ENCODE measurements at places on chromosomes 11 and 22.

GRCh38 chr22:48785792-48786678, 1041.6 kb downstream of the BRD1 start:
- no peak for DNase-seq

- no peak for DNase-seq
Measured at GRCh38 chr22:45537734-45538181, 35.1 kb downstream of the FBLN1 start.

DNA sequence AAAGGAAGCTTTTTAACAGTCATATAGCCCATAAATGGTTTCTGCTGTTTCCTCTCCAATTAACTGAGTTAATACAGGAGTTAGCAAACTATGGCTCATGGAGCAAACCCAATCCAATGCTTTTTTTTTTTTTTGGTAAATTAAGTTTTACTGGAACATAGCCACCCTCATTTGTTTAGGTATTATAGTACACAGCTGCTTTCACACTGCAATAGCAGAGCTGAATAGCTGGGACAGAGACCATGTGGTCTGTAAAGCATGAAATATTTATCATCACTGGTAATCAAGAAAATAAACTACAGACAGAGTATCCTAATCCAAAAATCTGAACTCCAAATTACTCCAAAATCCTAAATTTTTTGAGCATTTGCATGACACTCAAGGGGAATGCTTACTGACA, 53.7 kb downstream of the RDX start:
- no peak for DNase-seq

GRCh38 chr22:49331878-49332277, 495.8 kb downstream of the BRD1 start:
- DNase-seq: no peak

DNA sequence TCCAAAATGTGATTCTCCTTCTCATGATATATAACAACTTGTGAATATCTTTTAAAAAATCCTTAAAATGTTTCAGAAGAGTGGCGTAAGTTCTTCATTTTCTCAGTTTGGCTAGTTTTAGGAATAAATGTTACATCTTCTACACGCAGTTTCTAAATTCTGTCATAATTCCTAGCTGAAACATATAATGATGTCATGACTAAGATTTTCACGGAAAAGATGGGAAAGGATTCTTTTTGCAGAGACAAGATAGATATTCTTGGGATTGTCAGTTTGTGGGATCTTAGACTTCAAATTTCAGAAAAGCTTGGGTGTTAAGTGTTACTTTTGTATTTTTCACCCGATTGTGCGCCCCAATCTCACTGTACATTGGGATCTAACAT, 1.7 kb downstream of the EED start:
- no peak for DNase-seq

DNA sequence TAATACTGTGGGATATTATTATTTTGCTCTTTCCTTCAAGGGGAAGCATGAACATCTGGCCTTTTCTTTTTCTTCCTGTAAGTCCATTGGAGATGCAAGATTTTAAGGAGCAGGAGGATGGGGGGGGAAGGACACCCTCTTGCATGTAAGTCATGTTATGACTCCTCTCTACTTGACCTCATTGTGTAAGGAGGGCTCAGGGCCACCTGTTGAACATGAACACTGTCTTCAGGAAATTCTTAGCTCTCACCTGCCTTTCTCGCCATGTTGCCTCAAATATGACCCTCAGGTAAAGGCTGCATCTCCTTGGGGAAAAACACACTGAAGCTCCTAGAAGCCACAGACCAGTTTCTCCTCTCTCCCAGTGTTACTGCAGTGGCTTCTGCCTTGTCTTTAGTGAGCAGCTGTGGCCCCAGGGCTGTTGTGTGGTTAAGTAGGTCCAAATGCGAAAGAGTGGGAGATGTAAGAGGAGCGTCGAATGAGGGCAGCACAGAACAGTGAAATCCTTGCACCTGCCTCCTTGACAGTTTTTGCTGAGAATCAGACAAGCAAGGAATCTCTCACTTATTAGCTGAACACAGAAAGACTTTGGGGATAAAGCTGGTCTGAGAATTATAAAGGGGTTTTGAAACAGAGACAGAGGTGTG, 1.3 kb upstream of the RAG1 start:
- DNase-seq: no peak

- no peak for DNase-seq
Measured at GRCh38 chr11:123238297-123238696, 43.2 kb upstream of the CLMP start.

- peak; percentile 68 for DNase-seq
Measured at GRCh38 chr22:36156515-36157419, 3.8 kb downstream of the APOL3 start.

DNA sequence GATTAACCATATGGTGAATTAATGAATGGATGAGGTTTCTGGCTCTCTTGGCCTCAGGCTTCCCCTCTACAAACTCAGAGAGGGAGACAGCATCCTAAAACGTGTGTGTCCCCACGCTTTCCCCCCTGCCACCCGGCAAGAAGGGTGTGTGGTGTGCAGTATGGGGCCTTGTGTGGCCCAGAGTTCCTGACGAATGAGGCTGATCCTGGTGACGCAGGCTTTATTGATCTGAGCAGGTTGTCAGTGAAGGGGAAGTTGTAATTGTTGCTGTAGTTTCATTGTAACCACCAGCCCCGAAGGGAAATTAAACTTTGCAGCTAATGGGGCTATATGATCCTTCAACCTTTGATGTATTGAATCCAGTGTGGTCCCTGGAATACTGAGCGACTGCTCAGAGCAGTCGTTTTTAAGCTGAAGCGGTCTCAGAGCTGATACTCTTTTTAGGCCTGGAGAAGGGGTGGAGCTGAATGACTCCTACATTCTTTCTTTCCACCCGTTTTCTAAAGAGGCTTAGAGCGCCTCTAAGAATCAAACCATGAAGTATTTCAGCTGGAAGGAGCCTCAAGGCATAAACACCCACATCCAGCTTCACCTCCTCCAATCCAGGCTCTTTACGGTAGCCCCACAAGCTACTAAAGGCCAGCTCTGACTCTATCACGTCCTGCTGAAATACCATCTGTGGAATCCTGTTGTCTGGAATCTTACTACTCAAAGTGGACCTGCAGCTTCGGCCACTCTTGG, 284.7 kb downstream of the MIAT start:
- DNase-seq: no peak

GRCh38 chr22:46714550-46714949, 23.5 kb downstream of the CERK start:
- DNase-seq: no peak

DNA sequence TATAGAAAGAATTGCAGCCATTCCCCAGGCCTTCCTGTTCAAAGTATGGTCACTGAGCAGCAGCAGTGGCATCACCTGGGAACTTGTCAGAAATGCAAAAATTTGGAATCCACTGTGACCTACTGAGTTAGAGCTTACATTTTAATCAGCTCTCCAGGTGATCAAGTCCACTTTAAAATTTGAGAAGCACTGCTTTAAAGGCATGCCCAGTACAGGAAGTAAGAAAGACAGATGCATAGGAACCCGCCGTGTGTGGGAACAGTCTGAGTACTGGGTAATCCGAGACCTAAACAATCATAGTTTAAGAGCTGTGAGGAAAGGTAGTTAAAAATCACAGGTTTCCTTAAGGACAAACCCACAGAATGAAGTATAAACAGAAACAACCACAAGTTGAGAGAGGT, 462.4 kb downstream of the RAB38 start:
- no peak for DNase-seq

DNA sequence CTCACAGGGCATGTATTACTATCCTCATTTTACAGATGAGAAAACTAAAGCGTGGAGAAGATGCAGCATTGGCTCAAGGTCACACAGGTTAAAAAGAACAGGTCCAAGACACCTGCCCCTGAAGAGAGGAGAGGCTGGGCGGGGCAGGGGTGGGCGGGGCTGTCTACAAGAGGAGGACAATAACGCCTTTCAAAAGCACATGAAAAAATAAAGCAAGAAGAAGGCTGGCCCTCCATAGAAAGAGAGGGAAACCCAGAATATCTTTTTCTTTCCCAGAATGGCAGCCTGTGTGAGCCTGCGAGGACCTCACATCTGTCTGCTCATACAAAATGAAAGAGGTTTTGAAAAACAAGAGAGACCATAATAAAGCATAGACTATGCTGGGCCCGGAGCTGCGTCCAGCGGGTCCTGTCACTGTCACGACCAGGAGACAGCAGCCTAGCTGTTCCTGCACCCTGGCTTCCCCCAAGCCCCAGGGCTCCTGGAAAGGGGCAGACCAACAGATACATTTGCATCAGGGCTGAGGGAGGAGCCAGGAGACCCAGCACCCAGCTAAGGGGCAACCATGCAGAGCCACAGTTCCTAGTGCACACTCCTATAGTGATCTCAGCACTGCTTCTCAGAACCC, 61.6 kb downstream of the DSCAML1 start:
- no peak for DNase-seq

DNA sequence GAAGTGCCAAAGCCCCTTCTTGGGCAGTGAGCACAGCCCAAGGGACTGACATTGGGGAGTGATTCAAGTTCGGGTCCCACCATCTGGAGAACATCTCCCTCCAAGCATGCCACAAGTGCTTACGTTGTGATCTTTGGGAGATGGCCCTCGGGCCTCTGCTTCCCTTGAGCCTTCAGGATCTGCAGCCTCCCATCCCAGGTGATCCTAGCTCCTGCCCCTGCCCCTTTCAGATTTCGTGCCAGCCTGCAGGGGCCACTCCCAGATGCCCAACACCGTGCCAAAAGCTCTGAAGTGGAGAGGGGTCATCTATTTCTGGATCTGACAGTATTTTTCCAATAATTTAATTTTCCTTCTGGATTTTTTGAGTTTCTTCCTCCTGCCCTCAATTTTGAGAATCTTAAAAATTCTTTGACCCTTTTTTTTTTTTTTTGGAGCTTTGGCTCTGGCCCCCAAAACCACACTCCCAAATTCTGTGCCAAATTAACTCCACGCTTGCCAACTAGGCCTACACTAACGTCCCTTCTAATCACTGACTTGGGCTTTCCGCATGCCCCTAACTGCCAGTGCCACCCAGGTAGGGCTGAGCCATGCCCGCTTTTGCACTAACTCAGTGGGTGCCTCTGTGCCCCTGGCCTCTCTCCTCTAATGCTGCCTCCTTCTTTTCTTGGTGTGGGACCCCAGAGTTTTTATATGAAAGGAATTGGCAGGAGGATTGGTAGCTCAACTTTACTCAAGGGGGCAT, 25.3 kb downstream of the PHLDB1 start:
- DNase-seq: no peak

DNA sequence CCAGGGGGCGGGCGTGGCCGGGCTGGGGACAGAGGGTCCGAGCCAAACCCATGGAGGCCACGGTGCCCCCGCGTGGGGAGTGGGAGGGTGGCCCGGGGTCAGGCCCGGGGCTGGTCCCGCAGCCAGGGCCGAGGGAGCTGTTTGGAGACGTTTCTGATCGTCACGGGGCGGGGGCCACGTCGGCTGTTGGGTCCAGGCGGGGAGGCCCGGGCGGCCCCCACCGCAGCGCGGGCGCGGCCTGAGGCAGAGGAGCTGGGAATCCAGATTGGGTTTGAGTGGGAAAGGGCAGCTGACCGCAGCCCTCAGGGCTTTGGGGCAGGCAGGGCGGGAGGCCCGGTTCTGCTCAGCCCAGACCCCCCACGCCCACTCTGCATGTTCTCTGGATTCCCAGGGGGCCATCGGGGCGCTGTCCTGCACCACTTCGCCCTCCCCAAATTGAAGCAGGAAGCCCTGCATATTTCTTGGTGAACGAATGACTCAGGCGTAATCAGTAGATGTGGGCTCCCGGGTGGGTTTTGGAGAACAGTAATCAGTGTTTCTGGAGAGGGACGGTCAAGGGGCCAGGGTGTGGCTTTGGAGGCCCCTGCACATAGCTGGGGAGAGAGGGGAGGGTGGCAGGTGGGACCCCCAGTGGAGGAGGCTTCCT, 583 bp downstream of the MRPL23 start:
- no peak for DNase-seq

- no peak for DNase-seq
Measured at GRCh38 chr11:134482865-134483264, 70.8 kb upstream of the B3GAT1 start.

DNA sequence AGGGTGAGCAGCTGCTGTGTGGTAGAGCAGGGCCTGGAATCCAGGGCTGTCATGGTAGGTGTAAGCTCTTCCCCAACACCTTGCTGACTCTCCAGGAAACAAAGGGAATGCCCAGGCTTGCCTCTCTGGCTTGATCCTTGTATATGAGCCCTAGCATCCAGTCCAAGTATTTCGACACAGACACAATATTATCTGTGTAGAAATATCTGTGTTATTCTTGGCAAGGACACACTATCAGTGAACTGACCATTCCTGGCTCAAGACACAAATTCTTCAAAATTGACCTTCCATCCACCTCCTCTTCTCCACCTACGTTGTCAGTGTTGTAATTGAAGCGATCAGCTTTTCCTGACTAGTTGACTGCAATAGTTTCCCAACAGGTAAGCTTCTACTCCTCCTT, 312.0 kb upstream of the NARS2 start:
- DNase-seq: no peak

GRCh38 chr22:22870577-22871404, 16.8 kb upstream of the IGLL5 start:
- no peak for DNase-seq

DNA sequence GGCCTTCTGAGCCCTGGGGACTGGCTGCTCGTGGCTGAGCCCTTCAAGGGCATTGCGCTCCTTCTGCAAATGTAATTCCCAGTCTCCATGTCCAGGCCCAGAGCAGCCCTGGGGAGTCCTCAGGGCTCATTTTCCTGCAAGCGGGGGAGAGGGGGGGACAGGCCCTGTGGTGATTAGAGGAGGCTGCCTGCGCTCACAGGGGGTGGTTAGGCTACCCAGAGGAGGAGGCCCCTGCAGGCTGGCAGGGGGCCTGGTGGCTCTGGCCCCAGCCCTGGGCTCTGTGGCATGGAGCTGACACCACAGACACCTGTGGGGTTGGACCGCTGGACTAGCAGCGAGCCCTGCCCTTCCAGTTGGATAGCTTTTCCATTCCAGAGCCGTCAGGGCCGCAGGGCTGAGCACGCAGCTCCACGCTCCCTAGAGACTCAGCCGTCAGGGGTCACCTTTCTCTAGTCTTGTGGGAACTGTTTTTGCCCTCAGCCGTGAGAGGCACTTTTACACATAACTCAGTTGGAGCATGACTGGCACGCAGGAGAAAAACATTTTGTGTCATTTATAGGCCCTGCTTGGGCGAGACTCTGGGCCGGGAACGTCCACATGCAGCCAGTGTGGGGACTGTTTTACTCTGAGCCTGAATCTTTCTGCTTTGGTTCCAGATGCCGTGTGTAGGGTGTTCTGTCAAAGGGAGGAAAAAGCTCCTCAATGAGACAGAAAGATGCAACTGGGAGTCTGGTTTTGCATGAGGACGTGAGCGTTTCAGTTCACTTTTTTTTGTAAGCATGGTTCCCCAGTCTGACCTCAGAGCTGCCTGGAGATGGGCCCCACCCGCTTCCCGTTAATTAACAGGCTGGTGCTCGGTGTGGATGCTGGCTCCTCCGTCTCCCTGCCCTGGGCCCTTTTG, 58.1 kb downstream of the LRP5 start:
- DNase-seq: no peak

- no peak for DNase-seq
Measured at GRCh38 chr22:48752451-48753380, 1075.0 kb downstream of the BRD1 start.

GRCh38 chr11:91946397-91946951, 278.1 kb upstream of the FAT3 start:
- no peak for DNase-seq

Measured in stimulated activated naive CD4-positive, alpha-beta T cell treated with Interleukin-2 at 50 U/mL for 16 hours (primary cell).